ENCODE measurements at places on chromosomes 2 and 18.

DNA sequence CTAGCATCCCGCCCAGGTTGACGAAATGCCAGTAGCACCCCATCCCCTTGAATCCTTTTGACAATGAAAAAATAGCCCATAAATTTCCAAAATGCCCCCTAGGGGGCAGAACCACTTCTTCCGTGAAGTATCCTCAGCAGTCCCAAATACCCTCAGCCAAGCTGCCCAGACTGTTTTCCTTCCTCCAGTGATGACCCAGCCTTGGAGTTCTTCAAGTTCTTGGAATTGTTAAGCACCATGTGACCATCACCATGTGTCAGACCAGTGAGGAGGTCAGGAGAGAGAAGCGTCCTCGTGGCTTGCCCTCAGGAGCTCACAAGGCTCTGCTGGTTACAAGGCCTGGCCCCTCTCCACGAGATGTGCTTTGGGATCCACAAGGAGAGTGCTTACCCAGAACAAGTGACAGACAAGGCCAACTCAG is 1.4 kb upstream of the SLC23A3 start:
- DNase-seq = no peak

DNA sequence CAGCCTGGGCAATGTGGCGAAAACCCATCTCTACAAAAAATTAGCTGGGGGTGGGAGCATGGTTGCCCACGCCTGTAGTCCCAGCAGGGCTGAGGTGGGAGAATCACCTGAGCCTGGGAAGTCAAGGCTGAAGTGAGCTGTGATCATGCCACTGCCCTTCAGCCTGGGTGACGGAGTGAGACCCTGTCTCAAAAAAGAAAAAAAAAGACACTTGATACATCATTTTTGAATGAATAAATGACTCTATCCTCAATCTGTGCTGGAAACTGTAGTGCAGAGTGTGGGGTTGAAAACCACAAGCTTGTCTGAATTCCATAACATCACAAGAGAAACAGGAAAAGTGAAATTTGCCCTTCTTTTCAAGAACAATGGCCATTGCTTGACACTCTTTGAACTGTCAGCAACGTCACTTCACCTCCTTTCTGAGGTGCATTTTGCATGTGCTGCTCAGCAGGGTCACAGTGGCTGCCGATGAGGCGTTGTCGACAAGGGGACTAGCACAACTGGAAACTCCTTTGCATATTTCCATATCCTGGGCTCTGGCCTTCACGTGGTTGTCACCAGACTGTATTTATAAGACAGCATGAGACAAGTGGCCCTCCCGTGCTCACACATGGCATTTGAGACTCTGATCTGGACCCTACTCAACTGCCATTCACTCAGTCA is 54.2 kb downstream of the DDX1 start:
- DNase-seq = no peak

GRCh38 chr2:219508971-219509779 is 5.1 kb upstream of the ASIC4 start:
- no peak for DNase-seq

GRCh38 chr2:112706170-112706664 is 14.6 kb upstream of the NT5DC4 start:
- no peak for DNase-seq

- no peak for DNase-seq
Observed at GRCh38 chr2:76314271-76315020, 603.7 kb upstream of the GCFC2 start.

- DNase-seq = no peak
Observed at GRCh38 chr2:100390001-100390940, 27.2 kb downstream of the CHST10 start.

GRCh38 chr2:65320946-65321345 is 93.3 kb downstream of the ACTR2 start:
- no peak for DNase-seq

GRCh38 chr2:11625671-11626070 is 44.3 kb downstream of the NTSR2 start:
- DNase-seq = no peak

DNA sequence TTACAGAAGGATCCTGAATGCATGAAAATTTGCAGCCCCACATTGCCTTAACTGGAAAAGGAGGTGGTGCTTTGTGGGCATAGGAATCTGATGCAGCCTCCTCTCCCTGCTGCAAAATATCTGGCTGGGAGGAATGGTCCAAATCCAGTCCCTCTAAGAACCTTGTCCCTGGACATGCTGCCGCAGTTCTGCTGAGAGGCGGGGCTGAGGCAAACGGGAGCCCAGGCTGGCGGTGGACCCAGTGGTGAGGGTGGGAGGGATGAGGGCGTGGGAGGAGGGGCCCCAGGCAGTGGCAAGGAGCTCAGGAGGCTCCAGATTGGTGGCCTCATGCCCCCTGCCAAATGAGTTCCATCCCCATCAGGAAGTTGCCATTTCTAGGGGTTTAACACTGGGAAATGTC is 36.2 kb downstream of the ZAP70 start:
- no peak for DNase-seq

GRCh38 chr2:3626118-3626811 is 31.4 kb downstream of the COLEC11 start:
- DNase-seq = no peak

- no peak for DNase-seq
Observed at GRCh38 chr2:25400169-25400568, 58.4 kb upstream of the DNMT3A start.

- no peak for DNase-seq
Observed at GRCh38 chr2:211416373-211416772, 860.0 kb downstream of the CPS1 start.

DNA sequence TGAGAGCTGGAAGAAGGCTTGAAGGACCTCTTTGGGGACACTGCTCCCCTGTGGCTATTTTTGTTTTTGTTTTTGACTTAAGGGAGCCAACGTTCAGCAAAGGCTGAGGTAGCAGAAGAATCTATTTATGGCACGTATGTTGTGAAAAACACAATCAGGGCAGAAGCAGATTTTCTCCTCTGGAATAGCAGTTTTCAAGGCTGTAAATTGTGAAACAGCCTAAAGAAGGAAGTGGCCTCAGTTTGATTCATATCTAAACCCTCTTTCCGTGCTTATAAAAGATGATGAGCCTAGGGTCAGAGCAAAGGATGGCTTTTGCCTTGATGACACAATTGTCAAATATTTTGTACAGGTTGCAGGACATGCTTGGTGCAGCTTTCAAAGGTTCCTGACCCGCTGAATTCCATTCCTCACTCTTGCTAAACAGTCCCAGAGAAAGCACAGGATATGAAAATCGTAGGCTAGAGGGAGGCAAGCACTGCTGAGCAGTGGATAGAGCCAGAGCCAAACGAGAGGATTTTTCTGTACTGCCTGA is 106.2 kb upstream of the DLX2 start:
- no peak for DNase-seq

GRCh38 chr2:207283356-207283755 is 117.6 kb upstream of the KLF7 start:
- DNase-seq = no peak

- DNase-seq = no peak
Observed at GRCh38 chr2:56117764-56118163, 66.0 kb upstream of the CCDC85A start.

DNA sequence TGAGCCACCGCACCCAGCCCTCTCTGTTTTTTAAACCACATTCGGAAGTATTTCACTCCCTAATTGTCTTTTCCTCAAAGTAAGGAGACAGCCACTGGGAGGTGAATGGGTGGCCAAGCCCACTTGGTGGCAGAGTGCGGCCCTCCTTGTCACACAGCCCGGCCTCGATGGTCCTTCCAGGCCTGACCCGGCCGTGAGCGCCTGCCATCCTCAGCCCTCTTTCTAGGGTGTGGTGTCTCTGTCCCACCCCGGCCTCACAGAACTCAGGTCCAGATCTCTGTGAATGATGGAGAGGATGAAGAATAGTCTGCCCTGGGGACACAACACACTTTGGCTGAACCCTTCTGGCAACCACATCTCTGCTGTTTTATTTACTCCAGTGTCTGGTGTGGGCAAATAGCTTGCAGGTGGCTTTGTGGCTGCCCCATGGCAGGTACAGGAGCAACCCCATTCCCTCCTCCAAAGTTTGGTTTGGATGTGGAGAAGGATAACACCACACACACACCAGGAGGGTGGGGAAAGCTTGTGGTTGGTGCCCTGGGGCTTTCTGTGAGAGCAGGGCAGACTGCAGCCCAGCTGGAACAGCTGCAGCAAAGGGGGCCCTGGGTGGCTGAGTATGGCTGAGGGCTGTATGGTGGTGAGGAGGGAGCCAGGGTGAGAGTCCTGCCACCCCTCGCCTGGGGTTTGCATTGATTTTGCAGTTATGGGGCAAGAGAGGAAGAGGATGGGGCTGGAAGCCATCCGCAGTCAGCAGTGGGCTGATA is 88.6 kb downstream of the FAM168B start:
- no peak for DNase-seq

GRCh38 chr2:33709951-33710350 is 110.9 kb upstream of the FAM98A start:
- no peak for DNase-seq

DNA sequence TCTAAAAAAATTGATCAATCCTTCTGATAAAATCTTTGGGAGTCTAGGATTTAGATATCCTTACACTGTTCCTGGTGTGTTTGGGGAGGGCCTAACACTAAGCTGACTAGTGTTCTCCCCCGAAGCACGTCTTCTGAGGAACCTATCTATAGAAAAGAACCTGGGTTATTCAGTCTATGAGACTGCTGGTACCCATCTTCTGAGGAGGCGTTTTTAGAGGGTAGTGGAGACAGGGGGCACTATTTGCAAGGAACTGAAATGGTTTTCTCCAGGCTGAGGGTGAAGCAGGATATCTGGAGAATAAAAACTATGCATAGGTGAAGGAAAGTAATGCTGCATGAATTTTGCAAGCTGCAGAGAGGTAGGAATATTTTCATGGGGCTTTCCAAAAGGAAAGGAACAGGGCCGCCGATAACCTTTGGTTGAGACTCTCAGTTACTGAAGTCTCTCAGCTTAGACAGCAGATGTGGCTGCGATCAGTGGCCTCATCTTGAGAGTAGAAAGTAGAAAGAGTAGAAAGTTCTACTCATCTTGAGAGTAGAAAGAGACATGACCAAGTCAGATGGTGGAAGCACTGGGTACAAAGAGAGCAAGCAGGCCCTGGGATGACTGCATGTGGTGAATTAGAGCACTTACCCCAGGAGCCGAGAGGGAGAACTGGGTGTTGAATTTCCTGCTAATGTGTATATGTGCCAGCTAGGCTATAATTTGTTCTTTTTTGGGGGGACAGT is 31.8 kb upstream of the KCNE4 start:
- no peak for DNase-seq

DNA sequence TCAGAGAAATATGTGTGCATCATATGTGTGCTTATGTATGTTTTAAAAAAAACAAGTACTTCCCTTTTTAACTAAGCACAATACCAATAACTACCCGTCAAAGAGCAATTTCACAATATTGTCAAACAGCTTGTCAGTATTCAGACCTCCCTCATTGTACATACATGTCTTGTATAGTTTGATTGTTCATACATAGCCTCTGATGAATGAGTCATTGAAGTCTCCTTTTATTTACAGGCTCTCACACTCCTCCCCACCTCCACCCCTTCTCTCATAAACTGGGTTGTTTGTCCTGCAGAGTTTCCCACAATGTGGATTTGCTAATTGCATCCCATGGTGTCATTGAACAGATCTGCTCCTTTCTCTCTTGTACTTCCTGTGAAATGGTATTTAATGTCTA is 132.8 kb upstream of the L3MBTL4 start:
- no peak for DNase-seq

DNA sequence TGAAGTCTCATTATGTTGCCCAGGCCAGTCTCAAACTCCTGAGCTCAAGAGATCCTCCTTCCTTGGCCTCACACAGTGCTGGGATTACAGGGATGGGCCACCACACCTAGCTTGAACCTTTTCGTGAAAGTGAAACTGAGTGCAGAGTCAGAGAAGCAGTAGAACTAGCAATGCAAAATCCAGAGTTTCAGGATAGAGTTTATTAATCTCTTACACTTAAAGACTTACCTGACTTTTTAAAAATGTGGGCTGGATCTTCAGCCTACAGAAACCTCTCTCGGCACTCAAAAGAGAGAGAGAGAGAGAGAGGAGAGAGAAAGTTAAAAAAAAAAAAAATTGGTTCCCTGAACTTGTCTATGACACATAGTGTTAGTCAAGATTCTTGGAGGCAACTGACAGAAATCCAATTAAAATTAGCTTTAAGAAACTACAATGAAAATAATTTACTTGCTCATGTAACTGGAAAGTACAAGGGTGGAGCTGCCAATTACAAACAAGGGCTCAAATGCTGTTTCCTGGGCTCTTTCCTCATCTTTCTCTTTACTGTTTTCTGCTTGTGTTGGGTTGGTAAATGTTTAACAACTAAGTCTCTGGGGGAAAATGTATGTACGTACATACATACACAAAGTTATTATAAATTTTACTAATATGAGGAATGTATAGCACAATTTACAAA is 98.1 kb upstream of the CERS6 start:
- DNase-seq = no peak

GRCh38 chr18:48975817-48976649 is 25.3 kb upstream of the SMAD7 start:
- no peak for DNase-seq

DNA sequence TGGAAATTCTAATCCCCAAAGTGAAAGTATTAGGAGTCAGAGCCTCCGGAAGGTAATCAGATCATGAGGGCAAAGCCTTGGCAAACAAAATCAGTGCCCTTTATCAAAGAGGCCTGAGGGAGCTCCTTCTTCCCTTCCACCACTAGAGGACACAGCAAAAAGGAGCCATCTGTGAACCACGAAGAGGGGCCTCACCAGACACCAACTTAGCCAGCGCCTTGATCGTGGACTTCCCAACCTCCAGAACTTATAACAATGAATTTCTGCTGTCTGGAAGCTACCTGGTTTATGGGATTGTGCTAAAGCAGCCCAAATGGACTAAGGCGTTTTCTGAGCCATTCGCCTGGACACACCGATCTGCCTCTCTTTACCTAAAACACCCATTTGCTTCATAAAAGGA is 133.1 kb downstream of the EIPR1 start:
- no peak for DNase-seq

GRCh38 chr2:168758970-168759820 is 43.2 kb upstream of the NOSTRIN start:
- DNase-seq = no peak

DNA sequence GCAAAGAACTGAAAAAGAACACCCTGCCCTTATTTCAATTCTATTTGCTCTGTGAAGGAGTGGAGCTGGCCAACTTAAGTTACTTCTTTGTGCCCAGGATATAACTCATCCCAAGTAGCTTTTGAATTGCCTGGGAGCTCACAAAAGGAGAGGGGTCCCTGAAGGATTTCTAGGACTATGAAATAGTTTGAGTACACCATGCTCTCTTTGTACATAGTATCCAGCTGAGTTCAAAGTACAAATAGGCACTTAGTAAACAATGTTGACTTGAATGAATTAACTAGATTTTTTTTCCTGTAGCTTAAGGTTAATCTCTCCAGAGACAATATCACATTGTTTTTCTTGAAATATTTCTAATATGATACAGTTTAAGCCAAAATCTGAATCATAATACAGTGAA is 47.7 kb downstream of the ZC3H15 start:
- DNase-seq = no peak

- DNase-seq = no peak
Observed at GRCh38 chr2:75621228-75621627, 25.4 kb upstream of the MRPL19 start.

- DNase-seq = no peak
Observed at GRCh38 chr2:61328707-61329251, 142.1 kb downstream of the USP34 start.

Measured in caudate nucleus (tissue), 63 donors.